Common myeloid progenitor, CD34-positive (primary cell): ENCODE measurements at places on chromosomes 7 and 10.

- DNase-seq, result no peak
Measured at GRCh38 chr7:108167460-108167859, 37.3 kb upstream of the LAMB4 start.

DNA sequence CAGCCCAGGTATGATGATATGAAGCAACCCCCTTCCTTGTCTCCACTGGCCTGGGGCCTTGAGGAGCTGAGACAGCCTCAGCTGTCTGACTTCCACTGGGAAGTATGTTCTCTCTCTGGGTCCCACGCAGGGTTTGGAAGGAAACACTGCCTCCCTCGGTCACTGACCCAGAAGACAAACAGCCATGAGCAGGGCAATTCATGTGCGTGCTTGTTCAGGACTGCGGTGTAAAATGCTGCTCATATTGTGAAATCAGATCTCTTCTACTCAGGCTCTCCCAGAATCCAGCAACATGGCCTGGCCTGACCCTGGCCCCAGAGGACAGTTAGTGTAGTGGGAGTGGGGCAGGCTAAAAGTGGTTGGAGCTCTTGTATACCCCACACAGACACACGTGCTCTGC is 2.8 kb downstream of the CLCN1 start:
- no peak for DNase-seq

GRCh38 chr7:106100863-106101629 is 11.1 kb downstream of the SYPL1 start:
- no peak for DNase-seq

DNA sequence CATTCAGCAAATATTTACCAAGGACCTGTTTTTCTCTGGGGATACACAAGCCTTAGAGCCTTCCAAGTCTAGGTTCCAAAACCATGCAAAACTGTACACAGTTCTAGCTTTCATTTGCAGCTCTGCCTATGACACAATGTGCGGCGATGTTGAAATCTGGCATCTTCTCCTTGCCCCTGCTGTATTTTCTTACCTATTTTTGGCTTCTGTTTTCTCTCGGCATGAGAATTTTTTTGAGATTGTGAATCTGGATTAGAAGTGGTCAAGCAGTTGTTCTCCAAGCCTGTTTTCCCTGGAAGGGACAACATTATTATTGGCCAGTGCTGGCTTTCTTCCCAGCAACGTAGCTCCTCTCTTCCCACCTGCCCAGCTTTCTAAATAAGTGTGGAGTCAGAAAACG is 176.3 kb downstream of the CREB5 start:
- no peak for DNase-seq

DNA sequence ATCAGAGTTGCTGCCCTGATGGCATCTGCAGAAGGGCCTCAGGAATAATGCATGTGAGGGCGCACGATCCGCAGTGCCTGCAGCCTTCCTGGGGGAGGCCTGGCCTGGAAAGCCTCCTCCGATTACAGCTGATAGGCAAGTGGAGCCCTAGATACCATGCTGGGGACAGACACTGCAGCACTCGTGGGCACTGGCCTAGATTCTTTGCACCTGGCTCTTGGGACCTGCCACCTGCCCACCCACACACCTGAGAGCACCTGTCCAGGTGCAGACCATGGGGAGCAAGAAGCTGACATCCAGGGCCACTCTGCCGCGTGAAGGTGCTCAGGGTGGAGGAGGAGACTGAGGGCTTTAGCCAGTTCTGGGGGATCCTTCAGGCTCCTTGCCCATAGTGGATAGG is 14.8 kb downstream of the YKT6 start:
- DNase-seq, result no peak

- no peak for DNase-seq
Measured at GRCh38 chr7:90903841-90904240, 307.7 kb downstream of the CDK14 start.

DNA sequence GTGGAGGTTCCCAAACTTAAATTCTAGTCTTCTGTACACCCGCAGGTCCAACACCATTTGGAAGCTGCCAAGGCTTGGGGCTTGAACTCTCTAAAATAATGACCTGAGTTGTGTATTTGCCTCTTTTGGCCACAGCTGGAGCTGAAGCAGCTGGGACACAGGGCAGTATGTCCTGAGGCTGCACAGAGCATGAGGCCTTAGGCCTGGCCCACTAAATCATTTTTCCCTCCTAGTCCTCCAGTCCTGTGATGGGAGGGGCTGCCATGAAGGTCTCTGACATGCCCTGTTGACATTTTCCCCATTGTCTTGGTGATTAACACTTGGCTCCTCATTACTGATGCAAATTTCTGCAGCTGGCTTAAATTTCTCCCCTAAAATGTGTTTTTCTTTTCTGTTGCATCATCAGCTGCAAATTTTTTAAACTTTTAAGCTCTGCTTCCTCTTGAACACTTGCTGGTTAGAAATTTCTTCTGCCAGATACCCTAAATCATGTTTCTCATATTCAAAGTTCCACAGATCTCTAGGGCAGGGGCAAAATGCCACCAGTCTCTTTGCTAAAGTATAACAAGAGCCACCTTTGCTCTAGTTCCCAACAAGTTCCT is 43.6 kb upstream of the WNT16 start:
- DNase-seq, result no peak

DNA sequence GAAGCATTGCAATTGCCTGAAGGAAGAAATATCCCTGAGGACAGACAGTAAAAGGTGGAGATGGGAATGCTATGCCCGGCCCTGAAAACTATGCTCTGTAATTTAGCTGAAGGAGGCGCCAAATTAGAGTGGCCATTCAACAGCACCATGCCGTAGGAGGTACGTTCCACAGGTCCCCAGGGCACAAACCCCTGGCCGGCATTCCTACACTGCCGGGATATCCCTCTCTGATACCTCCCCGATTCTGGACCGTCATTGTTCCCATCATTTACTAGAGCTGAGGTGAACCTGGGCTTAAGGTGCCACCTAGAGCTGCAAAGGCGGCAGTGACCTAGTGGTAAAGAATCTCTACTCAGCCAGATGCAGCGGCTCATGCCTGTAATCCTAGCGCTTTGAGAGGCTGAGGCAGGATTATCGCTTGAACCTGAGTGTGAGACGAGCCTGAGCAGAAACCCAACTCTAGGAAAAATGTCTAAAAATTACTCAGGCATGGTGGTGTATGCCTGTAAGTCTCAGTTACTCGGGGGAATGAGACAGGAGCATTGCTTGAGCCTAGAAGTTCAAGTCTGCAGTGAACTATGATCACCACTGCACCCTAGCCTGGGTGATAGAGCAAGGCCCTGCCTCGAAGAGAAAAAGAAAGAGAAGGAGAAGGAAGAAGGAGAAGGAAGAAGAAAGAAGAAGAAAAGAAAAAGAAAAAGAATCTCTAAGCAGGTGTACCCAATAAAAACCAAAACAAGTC is 53.0 kb upstream of the TNKS2 start:
- DNase-seq, result no peak

DNA sequence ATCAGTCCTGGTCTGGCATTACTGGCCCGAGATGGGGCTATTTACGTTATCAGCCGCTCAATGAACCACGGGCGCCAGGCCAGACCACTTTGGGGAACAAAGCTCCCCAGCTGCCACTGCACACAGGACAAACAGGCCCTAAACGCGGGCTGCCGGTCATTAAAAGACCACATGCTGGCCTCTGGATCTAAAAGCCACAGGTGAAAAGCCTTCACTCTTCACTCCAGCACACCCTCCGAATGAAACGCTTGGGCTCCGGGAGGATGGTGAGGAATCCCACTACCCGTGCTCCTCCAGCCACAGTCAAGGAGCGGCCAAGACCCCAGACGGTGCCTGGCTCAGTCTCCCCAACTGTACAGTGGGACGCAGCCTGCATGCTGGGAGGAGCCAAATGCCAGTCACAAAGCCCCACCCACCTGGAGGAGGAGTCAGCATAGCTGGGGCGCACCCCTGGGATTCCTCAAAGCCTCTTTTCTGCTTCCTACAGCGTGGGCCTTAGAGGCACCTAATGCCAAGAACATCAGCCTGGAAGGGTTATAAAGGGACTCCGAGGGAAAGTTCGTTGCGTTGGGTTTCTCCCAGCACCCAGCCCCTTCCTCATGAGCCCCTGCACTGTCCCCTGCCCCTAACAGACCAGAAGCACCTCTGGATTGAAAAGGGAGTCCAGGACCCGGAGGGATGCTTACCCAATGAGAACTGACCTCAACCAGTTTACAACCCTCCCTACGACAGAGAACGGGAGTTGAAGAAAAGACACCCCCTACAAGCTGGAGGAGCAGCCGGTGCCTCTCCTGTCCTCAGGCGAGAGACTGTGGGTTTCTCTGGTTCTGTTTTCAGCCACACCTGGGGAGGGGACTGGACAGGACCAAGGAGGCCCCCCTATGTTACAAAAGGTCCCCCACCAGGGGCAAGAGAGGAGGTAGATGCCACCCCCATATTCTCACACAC is 4.7 kb downstream of the PDGFA start:
- no peak for DNase-seq

DNA sequence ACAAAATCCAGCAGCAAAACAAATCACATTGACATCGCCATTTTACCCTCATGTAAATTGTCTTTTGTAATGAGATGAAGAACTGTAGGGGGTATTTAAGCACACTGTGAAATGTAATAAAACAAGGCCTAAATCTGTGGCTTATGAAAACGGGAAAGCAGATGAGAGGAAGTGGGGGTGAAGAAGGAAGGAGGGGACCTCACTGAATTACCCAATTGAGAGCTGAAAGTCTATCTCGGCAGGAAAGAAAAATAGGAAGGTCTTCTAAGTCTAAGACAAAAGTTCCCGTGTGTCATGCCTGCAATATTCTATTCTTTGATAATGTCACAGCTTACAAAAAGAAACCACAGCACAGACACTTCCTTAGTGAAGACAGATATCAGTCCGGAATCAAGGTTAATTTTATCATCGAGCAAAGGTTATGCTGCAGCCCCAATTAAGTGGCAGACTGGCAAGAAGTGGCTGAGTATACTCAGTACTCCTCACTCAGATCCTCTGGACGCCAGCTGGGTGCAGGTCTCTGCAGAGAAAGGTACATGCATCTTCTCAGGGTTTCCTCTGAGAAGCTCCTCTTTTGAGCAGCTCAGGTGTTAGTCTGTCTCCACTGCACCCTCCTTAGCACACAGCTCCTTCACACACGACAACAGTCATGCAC is 239.7 kb downstream of the FANK1 start:
- peak; percentile 26 for DNase-seq

- DNase-seq, result peak; percentile 46
Measured at GRCh38 chr10:122878799-122879338, 512 bp downstream of the FAM24B start.

DNA sequence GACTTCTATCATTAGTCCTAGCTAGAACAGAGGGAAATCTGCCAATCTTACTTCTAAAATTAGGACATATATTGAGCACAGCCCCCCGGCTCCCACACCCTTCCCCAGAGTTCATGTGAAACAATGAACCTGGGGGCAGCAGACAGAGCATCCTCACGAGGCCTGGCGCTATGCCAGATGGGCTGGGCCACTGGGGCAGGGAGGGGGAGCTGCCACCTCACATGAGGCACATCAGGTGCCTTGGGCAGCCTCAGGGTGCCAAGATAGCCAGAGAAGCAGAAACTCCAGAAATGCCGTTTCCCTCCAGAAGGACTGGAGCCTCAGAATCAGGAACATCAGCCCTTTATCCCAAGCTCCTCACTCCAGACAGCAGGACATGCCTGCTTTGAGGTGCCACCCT is 92.8 kb upstream of the LANCL2 start:
- DNase-seq, result no peak

DNA sequence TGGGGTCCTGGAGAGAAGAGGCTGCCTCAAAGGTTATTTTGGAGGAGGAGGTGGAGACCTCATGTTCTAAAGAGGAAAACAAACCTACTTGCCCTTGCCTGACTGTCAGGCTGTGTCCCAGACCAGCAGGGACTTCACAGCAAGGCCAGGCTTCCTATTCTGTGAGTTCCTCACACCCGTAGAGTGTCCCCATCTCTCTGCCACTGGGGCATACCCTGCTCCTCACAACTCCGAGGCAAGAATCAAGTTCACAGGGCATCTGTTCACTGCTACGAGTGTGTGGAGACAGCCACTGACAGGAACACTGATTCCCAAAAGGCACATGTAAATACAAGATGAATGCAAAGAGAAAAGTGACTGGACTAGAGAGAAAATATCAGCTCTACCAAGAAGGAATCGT is 38.0 kb downstream of the PDE1C start:
- no peak for DNase-seq

DNA sequence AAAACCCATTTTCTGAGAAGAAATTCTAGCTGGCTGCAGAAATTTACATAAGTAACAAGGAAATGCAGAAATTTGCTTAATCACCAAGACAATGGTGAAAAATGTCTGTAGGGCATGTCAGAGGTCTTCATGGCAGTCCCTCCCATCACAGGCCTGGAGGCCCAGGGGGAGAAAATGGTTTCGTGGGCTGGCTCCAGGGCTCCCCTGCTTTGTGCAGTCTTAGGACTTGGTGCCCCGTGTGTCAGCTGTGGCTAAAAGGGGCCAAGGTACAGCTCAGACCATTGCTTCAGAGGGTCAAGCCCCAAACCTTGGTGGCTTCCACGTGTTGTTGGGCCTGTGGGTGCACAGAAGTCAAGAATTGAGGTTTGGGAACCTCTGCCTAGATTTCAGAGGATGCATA is 215.9 kb downstream of the GPR158 start:
- DNase-seq, result no peak

DNA sequence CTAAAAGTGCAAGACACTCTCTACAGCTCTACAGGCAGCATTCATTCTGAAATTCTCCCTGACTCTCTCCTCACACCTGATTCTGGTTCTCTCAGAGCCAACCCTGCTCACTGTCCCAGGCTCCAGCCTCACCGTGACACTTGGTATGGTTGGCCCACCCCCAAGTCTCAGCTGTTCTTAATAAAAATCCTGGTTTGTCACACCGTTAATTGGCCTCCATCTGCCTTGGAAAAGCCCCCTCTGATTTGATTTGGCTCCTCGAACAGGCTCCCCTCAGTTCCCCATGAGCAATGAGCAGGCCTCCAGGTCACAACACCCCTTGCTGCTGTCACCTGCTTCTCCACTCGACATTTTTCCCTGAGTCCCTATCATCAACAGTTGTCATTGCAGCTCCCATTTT is 507.3 kb upstream of the AUTS2 start:
- DNase-seq, result no peak

DNA sequence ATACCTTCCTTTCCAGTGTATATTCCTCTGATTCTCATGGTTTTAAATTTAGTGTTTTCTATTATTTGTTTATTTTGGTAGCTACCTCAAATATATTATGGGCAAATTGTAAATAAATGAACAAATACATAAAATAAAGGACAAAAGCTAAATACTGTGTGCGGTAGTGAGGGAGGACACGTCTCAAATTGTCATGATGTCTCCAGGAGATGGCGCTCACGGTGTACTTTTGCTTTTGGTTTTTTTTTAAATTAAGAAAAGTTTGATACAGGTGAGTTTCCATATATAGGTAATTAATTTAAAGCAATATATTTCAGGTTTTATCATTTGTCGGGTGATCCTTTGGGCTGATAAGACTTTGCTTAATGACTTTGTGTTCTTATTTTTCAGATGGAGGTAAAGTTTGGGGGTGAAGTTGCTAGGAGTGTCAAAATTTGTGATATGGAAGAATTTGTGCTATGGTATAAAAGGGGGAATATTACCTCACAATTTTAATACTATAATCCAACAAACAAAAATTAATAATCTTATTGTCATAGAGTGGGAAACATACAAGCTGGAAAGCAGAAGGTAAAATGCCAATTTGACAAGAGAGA is 68.4 kb upstream of the TMEM229A start:
- peak; percentile 5 for DNase-seq
